T-helper 17 cell (primary cell): ENCODE measurements at places on chromosomes 3 and 15.

GRCh38 chr3:188527389-188527788, 373.4 kb downstream of the LPP start:
- H3K4me3 ChIP-seq: no peak overlapping the region
- H3K27ac ChIP-seq: no peak overlapping the region
- H3K27me3 ChIP-seq: no peaks in the 10 kb centered on the region
- peaks cover 21% of the 10 kb centered on the region for H3K36me3 ChIP-seq
- H3K4me1 ChIP-seq: no peaks in the 10 kb centered on the region
- no peak for DNase-seq

DNA sequence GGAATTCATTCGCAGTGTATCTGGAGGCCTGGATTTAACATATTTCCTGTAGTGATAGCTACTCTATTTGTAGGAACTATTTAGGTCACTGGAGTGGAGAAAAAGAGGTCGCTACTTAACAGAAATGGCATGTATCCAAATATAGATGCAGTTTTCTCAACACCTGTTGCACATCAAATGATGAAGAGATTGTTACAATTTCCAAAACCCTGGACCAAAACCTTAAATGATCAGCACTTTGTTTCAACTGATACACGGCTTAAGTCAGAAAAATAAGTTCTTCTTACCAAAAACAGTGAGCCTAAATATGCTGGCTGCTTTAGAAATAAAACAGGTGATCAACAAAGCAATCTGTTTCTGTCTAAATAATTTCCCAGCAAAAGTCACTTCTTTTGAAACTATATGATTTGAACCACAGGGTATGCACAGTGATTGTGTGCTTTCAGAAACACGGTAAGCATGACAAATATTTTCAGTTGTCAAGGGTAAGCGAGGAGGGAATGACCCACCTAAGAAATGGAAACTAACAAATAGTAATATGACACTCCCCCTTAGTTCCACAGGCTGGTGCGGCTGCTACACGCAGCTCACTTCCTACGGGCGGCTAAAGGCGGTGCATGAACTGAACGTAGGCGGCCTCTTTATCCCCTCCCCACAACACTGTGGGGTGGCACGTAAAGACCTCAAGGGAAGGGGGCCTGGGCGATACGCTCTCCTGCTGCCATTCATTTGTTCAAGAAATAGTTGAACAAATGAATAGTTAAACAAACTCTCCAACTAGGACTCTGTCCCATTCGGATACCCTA, 1.1 kb downstream of the EHD4 start:
- H3K27ac ChIP-seq: peak overlapping the region; percentile 97
- H3K4me1 ChIP-seq: peaks cover 49% of the 10 kb centered on the region
- peaks cover 2% of the 10 kb centered on the region for H3K36me3 ChIP-seq
- peaks cover 19% of the 10 kb centered on the region for H3K27me3 ChIP-seq
- H3K4me3 ChIP-seq: peak overlapping the region; percentile 90

DNA sequence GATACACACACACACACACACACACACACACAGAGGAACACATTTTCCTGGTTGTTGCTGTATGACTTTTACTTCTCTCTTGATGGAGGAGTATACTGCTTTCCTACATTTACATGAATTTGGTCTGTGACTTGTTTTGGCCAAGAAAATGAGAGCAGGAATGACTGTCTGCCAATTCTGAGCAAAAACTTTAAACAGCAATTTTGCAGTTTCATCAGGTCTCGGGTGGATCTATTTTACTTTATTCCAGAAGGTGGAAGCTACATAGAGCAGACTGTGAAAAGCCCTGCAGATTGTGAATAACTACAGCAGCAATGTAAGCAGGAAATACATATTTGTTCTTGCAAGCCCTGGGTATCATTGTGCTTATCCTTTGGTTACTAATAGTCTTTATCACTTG, 1350.0 kb upstream of the EPHA6 start:
- H3K36me3 ChIP-seq: no peaks in the 10 kb centered on the region
- no peak overlapping the region for H3K4me3 ChIP-seq
- H3K27ac ChIP-seq: no peak overlapping the region
- H3K27me3 ChIP-seq: no peaks in the 10 kb centered on the region
- H3K4me1 ChIP-seq: no peaks in the 10 kb centered on the region

GRCh38 chr3:172324611-172325203, 123.5 kb downstream of the GHSR start:
- no peaks in the 10 kb centered on the region for H3K36me3 ChIP-seq
- H3K27ac ChIP-seq: peak overlapping the region; percentile 59
- H3K4me3 ChIP-seq: no peak overlapping the region
- peaks cover 10% of the 10 kb centered on the region for H3K4me1 ChIP-seq

- no peak overlapping the region for H3K4me3 ChIP-seq
- H3K4me1 ChIP-seq: no peaks in the 10 kb centered on the region
- H3K27me3 ChIP-seq: peaks cover 4% of the 10 kb centered on the region
- no peak overlapping the region for H3K27ac ChIP-seq
- DNase-seq: no peak
Observed at GRCh38 chr15:56868170-56868569, 50.3 kb upstream of the TCF12 start.

- peaks cover 11% of the 10 kb centered on the region for H3K4me1 ChIP-seq
- peak overlapping the region; percentile 96 for H3K4me3 ChIP-seq
- H3K27ac ChIP-seq: peak overlapping the region; percentile 24
- no peak for DNase-seq
- no peaks in the 10 kb centered on the region for H3K36me3 ChIP-seq
Observed at GRCh38 chr3:149087208-149087607, 875 bp upstream of the HLTF start.

DNA sequence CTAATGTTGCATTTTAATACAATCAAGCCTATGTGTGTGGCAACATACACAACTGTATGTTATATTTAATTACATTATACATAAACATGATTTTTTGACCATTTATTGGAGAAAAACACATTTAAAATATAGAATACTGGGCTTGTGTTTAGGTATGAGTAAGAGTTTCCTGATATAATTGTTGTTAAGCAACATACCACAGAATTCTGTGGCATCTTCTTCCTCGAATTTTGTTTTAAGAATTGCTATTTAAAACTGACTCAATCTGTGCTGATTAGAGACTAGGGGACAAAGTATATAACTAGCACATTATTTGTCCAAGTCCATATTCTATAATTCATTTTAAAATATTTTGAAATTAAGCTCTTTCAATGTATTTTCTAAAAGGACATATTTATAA, 376.8 kb upstream of the THBS1 start:
- no peak overlapping the region for H3K4me3 ChIP-seq
- H3K36me3 ChIP-seq: no peaks in the 10 kb centered on the region
- H3K27me3 ChIP-seq: peaks cover 21% of the 10 kb centered on the region
- DNase-seq: no peak

DNA sequence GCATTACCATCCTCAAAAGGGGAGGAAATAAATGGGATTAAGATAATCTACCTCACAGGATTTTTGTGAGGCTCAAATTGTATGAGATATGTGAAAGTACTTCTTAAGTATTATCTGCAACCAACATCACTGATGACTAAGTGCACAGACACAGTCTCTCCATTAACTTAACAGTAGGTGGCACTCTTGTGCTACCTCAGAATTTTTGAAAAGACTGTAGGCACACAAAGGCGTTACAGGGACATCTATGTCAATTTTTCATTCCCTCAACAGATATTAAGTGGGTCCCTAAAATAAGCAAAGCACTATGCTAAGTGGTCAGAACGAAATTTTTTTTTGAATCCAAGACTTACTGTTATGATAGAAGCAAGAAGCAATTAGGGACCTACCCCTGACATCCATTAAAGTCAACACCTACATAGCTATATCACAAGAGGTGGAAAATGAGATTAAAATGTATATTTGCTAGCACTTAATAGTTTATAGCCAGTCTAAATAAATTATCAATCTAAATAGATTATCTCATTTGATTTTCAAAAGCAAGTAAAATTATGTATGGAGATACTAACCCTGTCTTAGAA, 52.9 kb downstream of the RYK start:
- H3K4me3 ChIP-seq: no peak overlapping the region
- peaks cover 15% of the 10 kb centered on the region for H3K36me3 ChIP-seq

DNA sequence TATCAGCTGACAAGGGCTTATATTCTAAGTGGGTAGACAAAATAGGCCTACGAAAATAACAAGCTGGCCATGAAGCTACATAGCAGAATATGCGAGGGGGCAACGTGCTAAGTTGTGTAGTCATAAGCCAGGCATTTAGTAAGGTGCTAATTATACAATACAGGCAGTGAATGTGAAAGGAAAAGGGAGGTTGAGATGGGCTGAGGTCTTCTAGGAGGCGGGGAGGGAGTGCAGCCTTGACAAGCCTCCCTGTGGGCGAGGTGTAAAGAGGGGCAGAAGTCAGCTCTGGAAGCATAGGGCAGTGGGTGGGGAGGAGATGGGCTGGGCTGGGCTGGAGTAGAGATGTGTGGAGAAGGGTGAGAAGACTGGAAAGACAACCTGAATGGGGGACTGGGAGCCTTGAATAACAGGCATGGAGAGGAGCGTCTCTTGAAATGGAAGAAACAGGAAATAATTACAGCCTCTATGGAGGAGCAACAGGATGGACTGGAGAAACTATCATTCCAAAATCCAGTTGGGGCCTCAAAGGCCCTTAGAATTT, 1.2 kb downstream of the TIGIT start:
- H3K27ac ChIP-seq: peak overlapping the region; percentile 94
- no peak for DNase-seq
- peaks cover 3% of the 10 kb centered on the region for H3K36me3 ChIP-seq
- peaks cover 36% of the 10 kb centered on the region for H3K4me1 ChIP-seq

GRCh38 chr15:43251871-43252250, 14.9 kb downstream of the TGM5 start:
- peaks cover 28% of the 10 kb centered on the region for H3K27me3 ChIP-seq
- peaks cover 4% of the 10 kb centered on the region for H3K36me3 ChIP-seq
- H3K4me3 ChIP-seq: no peak overlapping the region
- H3K27ac ChIP-seq: no peak overlapping the region

- no peak overlapping the region for H3K4me3 ChIP-seq
- H3K27me3 ChIP-seq: no peaks in the 10 kb centered on the region
- no peak overlapping the region for H3K27ac ChIP-seq
- peaks cover 7% of the 10 kb centered on the region for H3K4me1 ChIP-seq
- DNase-seq: no peak
- H3K36me3 ChIP-seq: peaks cover 12% of the 10 kb centered on the region
Observed at GRCh38 chr3:124986192-124987143, 51.9 kb upstream of the MUC13 start.

GRCh38 chr15:83605111-83605945, 48.6 kb upstream of the ADAMTSL3 start:
- no peak overlapping the region for H3K27ac ChIP-seq
- no peaks in the 10 kb centered on the region for H3K36me3 ChIP-seq
- H3K4me3 ChIP-seq: no peak overlapping the region
- DNase-seq: no peak
- H3K27me3 ChIP-seq: peaks cover 15% of the 10 kb centered on the region

DNA sequence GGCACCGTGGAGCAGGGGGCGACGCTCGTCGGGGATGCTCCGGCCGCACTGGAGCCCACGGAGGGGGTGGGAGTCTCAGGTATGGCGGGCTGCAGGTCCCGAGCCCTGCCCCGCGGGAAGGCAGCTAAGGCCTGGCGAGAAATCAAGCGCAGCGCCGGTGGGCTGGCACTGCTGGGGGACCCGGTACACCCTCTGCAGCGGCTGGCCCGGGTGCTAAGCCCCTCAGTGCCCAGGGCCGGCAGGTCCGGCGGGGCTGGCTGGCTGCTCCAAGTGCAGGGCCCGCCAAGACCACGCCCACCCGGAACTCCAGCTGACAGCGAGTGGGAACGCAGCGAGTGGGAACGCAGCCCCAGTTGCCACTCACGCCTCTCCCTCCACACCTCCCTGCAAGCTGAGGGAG, 676.4 kb downstream of the SI start:
- no peaks in the 10 kb centered on the region for H3K27me3 ChIP-seq
- H3K36me3 ChIP-seq: no peaks in the 10 kb centered on the region
- no peak overlapping the region for H3K27ac ChIP-seq
- H3K4me3 ChIP-seq: no peak overlapping the region

GRCh38 chr3:151901644-151902285, 28.3 kb downstream of the SUCNR1 start:
- no peak overlapping the region for H3K27ac ChIP-seq
- H3K36me3 ChIP-seq: no peaks in the 10 kb centered on the region
- DNase-seq: no peak
- H3K4me3 ChIP-seq: no peak overlapping the region
- H3K27me3 ChIP-seq: peaks cover 32% of the 10 kb centered on the region

DNA sequence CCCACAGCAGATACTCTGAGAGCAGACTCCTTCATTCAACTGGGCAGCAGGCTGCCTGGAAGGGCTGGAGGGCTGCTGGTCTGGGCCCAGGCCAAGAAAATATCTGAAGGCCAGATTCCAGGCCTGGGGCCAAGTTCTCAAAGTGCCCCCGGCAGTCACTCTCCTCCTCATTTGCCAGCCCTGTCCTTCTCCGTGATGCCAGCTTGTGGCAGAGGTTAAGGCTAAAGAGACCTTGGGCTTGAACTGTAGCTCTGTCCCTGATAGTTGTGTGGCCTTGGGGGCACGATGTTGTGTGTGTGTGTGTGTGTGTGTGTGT, 39.0 kb downstream of the FAM3D start:
- peaks cover 18% of the 10 kb centered on the region for H3K27me3 ChIP-seq
- H3K4me3 ChIP-seq: no peak overlapping the region
- no peak for DNase-seq
- H3K36me3 ChIP-seq: no peaks in the 10 kb centered on the region
- H3K4me1 ChIP-seq: peaks cover 4% of the 10 kb centered on the region

DNA sequence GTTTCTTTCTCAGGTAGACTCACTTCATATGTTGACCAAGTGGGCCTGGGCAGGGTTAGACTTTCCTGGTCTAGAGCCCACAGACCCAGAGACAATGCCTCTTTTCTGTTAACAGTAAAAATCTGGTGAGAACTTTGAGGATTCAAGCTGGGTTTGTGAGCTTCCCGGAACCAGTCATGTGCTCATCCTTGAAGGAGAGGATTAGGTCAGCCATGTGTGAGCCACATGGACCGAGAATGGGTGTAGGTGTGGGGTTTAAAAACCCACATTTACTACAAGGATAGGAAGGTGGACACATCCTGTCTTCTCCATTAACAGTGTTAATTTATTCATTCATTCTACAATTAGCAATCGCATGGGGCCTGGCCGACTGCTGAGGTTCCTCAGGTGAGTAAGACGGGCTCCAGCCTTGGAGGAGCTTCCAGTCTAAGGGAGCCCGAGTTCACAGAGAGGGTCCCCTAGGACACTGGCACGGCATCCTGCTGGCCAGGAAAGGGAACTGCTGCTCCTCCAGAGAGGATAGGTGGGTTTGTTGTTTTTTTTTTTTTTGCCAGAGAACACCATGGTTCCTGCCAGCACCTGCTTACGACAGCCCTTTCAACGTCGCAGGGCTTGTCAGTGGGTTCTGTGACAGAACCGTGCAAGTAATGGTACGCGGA, 69.0 kb downstream of the SQOR start:
- H3K4me3 ChIP-seq: peak overlapping the region; percentile 62
- H3K36me3 ChIP-seq: no peaks in the 10 kb centered on the region
- no peak for DNase-seq

DNA sequence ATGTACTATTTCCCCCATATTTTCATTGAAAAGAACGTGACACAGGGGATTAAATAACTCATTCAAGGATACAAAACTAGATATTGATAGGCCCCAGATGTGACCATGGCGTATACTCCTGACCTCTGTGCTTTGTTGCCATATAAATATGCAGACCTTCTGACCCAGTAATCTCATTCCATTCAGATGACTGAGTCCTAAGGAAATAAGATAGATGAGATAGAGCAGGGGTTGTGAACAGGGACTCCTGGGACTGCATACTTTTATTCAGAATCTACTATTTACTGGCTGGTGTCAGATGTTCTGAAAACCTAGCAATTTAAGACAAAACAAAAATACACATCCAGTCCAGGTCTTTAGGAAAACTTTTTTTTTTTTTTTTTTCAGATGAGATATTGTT, 139.2 kb upstream of the MANF start:
- no peak overlapping the region for H3K4me3 ChIP-seq
- peaks cover 3% of the 10 kb centered on the region for H3K36me3 ChIP-seq
- no peak overlapping the region for H3K27ac ChIP-seq

- H3K4me1 ChIP-seq: peaks cover 27% of the 10 kb centered on the region
- no peaks in the 10 kb centered on the region for H3K27me3 ChIP-seq
Observed at GRCh38 chr15:51876169-51876568, 46.7 kb downstream of the TMOD3 start.
